ENCODE measurements at places on chromosomes 11 and 22. TPM values are rescaled to one million over a fixed set of nuclear protein-coding genes. Genes with fewer than 3 reads are reported as not detected.

Gene PRR33
- total RNA-seq, result not detected

Gene TSSK2
- total RNA-seq, result not detected

Gene IRAG1
- total RNA-seq, result 4.2 TPM

Gene TTLL1
- total RNA-seq, result 22.0 TPM

Gene TAGLN
- total RNA-seq, result 6.1 TPM

Gene YPEL1
- total RNA-seq, result 71.2 TPM

Gene GUCY1A2
- 20.3 TPM for total RNA-seq

Gene ACR
- not detected for total RNA-seq

Gene MB
- not detected for total RNA-seq

Gene PRG3
- total RNA-seq, result not detected

Gene CNGA4
- total RNA-seq, result not detected

Gene MS4A18
- not detected for total RNA-seq

Gene TNNI2
- total RNA-seq, result not detected

Gene TRIM29
- not detected for total RNA-seq

Gene SMC1B
- total RNA-seq, result not detected

Gene GGTLC3
- total RNA-seq, result not detected

Gene ANKK1
- total RNA-seq, result not detected

Gene VPS11
- 32.7 TPM for total RNA-seq

Gene RPS6KA4
- total RNA-seq, result 3.2 TPM

Gene NLRP10
- not detected for total RNA-seq

Gene RPS6KB2
- total RNA-seq, result 69.0 TPM

Gene PLAAT5
- total RNA-seq, result 11.2 TPM

Gene SYT13
- total RNA-seq, result 7.5 TPM

Gene VWA5A
- total RNA-seq, result 2.6 TPM

Gene APOA5
- total RNA-seq, result not detected

Gene OR51I1
- total RNA-seq, result not detected

Gene MOGAT2
- not detected for total RNA-seq

Gene GLYAT
- total RNA-seq, result not detected

Gene TUB
- total RNA-seq, result 2.8 TPM

Gene CD3E
- total RNA-seq, result not detected

Gene RAB3IL1
- 1.3 TPM for total RNA-seq

Gene CYB561A3
- total RNA-seq, result 20.6 TPM

Gene CRYBA4
- total RNA-seq, result not detected

Gene SYNGR1
- 49.5 TPM for total RNA-seq
